NCI-H748 treated with DMSO at 0.1 percent for 48 hours (cell line): ENCODE measurements at places on chromosomes 11 and 22.
A peak's percentile ranks its signal among the peaks of the same experiment; 100 is the strongest.

DNA sequence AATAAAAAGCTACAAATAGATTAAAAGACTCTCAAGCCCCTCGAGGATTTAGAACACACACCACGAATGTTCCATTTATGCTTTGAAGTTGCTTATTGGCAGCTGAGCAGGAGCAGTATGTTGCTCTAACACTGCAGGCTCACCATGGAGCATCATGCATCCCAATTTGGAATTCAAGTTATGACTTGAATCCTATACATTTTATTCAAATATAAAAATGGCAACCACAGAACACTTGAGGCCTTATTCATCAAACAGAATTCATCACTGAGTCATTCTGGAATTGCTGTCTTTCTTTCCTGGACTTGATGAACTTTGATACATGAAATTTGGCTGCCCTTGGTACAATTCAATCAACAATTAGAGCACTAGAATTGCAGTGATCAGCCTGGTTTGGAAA is 24.5 kb upstream of the BLID start:
- no peak for DNase-seq

DNA sequence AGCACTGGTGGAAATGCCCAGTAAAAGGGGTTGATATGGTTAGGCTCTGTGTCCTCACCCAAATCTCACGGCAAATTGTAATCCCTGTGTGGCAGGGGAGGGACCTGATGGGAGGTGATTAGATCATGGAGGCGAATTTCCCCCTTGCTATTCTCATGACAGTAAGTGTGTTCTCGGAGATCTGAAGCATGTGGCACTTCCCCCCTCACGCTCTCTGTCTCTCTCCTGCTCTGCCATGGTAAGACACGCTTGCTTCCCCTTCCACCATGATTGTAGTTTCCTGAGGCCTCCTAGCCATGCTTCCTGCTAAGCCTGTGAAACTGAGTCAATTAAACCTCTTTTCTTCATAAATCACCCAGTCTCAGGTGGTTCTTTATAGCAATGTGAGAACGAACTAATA is 37.4 kb downstream of the PACSIN2 start:
- no peak for DNase-seq

DNA sequence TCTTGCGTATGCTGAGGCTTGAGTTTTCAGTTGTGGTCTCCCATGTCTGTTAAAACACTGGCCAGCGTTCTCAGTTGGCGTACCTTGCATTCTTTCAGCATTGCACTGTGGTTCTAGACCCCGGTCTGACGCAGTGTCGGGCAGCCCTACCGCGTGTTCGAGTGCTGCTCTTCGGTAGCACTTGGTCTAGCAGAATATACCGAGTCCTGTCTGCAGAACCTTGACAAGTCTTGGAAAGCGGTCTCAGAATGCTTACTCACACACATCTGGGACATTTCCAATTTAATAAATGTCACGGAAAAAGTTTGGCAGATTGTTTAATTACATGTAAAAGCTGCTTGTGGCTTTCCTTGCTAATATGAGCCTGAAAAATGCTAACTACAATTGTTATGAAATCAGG is 32.6 kb downstream of the PPFIA1 start:
- no peak for DNase-seq

- DNase-seq, result no peak
Measured at GRCh38 chr11:86264649-86265048, 20.1 kb downstream of the EED start.

DNA sequence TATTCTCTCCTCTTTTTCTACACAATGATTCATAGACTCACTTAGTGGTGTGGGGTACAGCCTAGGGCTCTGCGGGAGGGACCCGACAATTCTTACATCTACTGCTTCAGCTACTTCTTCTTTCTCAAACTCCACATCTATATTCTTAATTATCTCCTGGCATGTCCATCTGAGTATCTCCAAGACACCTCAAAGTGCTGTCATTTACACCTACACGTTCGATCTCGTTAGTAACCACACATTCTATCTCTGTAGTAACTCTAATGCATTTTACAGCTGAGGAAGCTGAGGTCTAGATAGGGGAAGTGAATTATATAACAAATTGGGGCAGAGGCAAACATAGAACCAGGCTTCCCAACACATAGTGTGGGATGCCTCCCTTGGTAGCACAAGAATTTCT is 27.7 kb upstream of the RRM1 start:
- DNase-seq, result no peak

DNA sequence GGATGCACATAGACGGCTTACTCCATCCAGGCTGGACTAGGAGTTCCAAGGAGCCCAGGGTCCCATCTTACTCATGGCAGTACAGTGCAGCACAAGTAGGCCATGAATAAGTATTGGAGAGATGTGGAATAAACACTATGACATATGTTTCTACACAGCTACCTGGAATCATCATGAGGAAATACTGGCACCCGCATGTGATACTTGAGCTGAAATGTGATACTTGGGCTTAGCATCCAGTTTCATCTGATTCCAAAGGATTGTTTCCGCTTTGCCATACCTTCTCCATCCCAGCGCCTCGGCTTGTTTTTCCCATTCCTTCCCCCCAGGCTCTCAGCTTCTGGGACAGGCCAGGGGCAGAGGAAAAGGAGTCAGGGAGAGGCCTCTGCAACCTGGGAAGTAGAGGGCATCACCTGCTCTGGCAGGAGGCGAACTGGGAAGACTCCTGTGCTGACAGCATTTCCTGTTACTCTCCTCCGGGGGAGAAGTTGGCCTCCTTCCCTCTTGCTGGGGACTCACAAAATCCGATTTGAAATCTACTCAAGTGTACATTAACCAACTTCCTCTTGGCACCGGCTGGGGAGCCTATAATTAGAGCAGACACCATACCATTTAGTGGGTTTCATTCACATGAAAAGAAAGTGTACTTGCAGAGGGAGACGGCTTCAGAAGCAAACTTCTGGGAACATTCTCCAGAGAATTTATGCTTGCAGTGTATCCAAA is 187.8 kb downstream of the MIAT start:
- no peak for DNase-seq

- DNase-seq, result no peak
Measured at GRCh38 chr11:65035579-65035978, 5.4 kb upstream of the SAC3D1 start.

- peak; percentile 62 for DNase-seq
Measured at GRCh38 chr11:117833401-117833891, 8.9 kb upstream of the FXYD2 start.

- peak; percentile 33 for DNase-seq
Measured at GRCh38 chr11:85316967-85317366, 310.2 kb downstream of the DLG2 start.

GRCh38 chr22:47192651-47193437 is 430.4 kb downstream of the TBC1D22A start:
- DNase-seq, result no peak

GRCh38 chr11:2211113-2211971 is 39.7 kb upstream of the TH start:
- DNase-seq, result peak; percentile 92

DNA sequence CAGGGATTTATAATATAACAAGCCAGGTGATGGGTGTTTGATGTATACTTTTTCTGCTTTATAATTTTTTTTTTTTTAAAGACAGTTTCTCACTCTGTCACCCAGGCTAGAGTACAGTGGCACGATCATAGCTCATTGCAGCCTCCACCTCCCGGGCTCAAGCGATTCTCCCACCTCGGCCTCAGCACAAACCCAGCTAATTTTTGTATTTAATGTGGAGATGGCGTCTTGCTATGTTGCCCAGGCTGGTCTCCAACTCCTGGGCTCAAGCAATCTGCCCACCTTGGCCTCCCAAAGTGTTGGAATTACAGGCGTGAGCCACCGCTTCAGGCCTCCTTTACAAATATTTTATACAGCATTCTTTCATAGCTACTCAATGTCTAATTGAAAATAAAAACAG is 48.6 kb downstream of the MORC2 start:
- DNase-seq, result no peak

DNA sequence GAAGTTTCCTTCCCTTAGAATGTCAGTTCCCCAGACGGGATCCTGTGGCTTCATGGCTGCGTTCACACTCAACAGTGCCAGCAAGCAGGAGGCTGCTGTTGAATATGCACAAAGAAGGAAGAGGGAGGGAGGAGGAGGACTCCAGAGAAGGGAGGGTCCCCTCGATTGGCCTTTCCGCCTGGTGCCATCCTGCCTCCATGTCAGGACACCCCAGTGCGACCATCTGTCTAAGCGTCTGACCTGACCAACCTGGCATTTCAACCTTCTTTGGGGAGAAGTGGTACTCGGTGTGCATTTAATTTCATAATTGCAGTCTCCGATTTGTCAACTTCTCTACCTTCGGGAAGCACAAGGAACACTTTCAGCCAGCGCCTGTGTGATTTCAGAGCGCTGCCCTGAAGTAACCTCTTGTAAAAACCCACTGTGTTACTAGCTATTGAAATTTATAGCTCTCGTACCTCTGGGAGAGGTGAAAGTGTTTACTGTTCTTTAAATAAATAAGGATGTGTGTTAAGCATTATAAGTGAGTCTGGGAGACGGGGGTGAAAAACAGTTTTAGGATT is 1491.9 kb downstream of the TBC1D22A start:
- DNase-seq, result peak; percentile 78

GRCh38 chr22:44182588-44183286 is 2.0 kb downstream of the PARVG start:
- no peak for DNase-seq

- DNase-seq, result no peak
Measured at GRCh38 chr11:128888034-128888985, 2.8 kb upstream of the KCNJ5 start.

DNA sequence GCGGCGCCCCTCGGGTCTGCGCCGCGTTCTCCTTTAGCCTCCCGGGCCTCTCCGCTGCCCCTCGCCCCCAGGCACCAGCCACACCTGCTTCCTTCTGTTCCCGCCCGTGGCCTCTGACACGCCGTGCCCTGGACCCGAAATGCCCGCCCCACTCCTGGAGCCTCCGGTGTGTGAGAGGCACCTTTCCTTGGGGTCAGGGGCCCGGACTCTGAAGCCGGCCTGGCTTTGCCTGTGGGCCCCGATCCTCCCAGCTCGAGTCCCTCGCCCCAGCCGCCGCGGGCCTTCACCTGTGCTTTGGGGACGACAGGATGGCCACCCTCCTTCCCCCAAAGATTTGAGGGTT is 661 bp upstream of the CDPF1 start:
- DNase-seq, result no peak

DNA sequence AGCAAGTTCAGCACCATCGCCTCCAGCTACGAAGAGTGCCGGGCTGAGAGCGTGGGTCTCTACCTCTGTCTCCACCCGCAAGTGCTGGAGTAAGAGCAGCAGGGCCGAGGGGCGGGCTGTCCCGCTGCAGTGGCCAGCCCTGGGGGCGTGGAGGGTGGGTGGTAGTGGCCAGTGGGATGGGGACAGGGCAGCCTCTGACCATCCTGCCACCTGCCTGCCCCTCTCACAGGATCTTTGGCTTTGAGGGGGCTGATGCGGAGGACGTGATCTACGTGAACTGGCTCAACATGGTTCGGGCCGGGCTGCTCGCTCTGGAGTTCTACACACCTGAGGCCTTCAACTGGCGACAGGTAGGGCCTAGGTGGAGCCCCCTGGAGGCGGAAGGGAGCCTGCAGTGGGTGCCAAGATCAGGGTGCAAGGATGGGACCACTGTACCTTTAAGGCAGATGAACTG is 15.0 kb upstream of the BBS1 start:
- no peak for DNase-seq

DNA sequence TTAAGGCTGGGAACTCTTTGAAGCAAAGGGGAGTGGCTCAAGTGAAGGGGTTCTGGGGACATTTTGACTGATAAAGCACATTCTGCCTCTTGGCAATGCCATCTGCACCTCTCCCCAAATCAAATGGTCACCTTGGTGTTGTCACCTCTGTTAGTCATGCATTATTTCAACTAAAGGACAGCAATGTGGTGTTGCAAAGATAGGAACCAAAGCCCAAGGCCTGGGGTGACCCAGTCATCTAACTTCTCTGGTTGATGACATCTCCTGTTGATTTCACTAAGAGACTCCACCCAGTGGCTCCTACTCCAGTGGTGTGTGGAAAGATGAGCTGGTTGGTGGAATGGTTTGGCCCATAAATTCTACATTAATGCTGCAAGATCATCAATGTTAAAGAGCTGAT is 7.8 kb upstream of the MS4A1 start:
- DNase-seq, result no peak

- DNase-seq, result no peak
Measured at GRCh38 chr11:122162095-122162494, 46.1 kb upstream of the BLID start.

DNA sequence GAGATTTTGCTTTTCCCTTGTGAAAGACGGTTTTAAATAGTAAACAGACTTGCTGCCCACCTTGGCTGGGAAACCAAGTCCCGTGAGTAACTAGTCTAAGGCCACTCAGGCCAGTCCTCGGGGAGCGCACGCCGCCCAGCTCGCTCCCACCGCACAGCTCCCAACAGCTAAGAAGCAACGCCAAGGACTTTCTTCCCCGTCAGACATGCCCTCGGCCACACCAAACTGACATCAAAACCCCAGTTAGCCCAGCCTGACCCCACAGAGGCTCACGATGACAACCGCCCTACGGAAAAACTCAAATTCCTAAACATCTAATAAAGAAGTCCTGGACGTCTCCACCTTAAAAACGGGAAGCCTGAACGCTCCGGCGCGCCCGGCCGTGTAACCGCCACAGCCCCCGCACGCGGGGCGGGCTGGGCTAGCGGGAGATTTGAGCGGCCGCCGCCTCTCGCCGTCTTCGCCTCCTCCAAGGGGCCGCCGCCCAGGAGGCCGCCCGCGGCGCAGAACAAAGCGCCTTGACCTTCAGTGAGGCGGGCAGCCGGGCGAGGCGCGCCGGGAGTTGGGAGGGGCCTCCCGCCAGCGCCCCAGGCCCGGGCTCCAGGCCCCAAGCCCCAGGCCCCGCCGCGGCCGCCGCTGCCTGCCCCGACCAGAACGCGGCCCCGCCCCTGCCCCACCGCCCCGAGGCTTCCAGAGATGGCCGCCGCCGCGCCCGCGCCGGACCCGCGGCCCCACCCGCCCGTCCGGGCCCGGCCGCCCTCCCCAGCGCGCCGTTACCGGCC is 486 bp downstream of the NAP1L4 start:
- DNase-seq, result no peak

- no peak for DNase-seq
Measured at GRCh38 chr11:67044496-67044895, 12.2 kb upstream of the RHOD start.

DNA sequence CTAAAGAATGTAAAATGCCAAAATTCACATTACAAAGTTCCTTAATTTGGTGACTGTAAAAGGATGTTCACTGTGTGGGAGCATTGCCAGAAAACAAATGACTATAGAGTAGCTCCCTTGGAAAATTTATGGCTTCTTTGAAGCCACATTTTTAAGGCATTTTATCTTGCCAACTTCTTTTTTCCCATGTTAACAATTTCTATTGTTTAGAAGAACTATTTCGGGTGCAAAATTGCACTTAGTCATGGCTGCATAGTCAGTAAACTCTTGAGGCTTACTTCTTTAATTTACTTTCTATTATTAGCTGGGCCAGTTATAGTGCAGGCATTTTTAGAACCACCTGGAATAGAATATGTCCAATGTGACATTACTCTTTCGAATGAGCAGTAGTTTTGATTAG is 515.3 kb downstream of the JRKL start:
- DNase-seq, result no peak

DNA sequence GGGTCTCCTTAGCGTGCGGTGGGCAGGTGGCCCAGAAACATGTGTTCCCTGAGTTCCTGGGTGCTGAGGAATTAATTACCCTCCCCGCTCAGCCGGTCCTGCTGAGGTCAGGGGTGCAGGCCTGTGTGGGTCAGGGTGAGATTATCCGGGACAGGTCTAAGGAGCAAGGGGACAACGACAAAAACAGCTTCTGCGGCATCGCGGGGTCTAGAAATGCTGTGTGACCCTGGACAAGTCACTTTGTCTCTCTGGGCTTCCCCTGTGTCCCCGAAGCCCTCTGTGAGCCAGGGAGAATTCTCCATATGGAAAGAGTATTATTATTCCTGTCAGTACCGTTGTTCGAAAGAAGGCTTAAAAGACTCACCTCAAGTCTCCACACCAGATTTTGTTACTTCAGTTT is 186.1 kb downstream of the MN1 start:
- DNase-seq, result no peak
